Stimulated activated CD8-positive, alpha-beta memory T cell treated with anti-CD3 and anti-CD28 coated beads, Interleukin-12 subunit alpha, Interleukin-12 subunit beta, amount 100 ng/mL, for 1 hour (primary cell): ENCODE measurements at places on chromosomes 4 and X.
A peak's percentile ranks its signal among the peaks of the same experiment; 100 is the strongest.

DNA sequence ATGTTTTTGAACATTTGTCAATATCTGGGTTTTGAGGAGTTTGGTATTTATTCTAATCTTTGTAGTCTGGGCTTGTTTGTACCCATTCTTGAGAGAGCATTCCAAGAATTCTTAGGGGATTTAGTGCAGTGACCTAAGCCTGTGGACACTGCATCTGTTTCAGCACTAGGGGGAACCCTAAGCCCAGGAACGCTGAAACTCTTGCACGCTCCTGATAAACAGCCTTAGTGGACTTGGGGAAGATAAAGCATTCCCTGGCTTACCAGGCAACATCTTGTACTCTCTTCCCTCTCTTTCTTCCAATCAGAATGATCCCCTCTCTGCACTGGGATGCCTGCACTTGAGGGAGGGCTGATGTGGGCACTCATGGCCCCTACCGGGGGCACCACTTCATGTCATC lies 654.9 kb upstream of the HTR2C start:
- no peak for DNase-seq

GRCh38 chr4:7297881-7298280 lies 105.5 kb downstream of the SORCS2 start:
- DNase-seq = no peak

- no peak for DNase-seq
These were observed 11.0 kb upstream of the VSIG1 start for GRCh38 chrX:108033890-108034289.

DNA sequence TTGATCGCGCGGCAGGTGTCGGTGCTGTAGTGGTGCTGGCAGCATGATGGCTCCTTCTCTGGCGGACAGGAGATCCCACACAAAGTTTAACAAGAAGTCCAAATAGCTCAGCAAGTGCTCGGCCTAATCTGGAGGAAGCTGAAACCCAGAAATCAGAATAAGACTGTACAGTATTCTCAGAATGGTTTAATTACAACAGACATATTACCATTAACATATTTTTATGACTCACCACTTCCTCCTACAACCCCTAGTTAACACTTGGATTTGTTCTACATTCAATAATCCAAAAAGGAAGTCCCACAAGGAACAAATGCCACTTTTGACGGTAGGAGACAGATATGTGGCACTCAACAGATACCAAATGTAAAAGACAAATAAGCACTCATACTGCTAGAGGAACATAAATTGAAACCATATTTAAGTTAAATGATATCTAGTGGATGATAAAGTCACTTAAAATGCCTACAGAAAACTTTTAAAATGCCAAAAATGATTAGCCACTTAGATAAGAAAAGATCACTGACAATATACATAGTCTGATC lies 91.2 kb downstream of the HUWE1 start:
- DNase-seq = no peak

DNA sequence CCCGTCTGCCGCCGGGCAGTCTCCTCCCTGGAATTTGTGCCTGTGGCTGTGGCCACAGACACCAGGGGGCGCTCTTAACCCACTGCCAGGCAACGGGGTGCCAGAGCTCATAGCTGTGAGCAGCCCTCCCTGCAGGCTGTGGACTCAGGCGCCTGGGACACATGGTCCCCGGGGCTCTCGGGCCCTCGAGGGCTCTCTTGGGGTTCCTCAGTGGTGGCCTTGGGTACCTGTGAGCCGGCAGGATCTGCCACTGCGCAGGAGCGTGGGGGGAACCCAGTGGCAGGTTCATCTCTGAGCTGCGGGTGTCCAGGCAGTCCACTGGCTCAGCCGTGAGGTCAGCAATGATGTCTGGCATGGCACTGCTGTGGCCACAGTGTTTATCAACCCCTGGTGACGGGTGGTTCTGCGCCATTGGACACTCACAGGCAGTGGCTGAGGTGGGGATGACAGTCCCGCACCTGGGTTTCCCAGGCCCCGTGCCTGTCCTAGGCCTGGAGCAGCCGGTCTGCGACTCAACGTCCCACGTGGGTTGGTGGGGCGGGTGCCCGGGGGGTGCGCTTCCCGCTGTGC lies 37.2 kb downstream of the PCGF3 start:
- DNase-seq = peak; percentile 62

GRCh38 chr4:112318239-112319142 lies 21.3 kb downstream of the ALPK1 start:
- no peak for DNase-seq

DNA sequence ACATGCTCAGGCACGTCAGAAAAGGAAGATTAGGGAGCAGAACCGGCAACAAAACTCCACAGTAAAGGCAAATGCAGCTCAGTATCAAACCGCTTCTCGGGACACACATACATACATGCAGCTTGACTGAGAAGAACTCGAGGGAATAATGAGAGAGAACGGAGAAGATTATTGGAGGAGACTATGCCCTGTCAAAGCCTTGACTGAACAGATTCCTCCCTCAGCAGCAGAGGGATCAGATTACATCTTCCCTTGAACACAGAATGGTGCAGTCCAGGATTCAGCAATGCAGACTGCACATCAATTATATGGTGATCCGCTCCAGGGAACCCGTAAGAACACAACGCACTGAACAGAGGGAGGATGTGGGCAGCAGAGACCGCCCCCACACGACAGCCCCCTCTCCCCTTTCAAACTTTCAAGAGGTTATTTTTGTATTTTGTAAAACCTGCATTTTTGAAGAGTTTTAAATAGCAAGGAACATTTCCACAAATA lies 183.2 kb downstream of the FBXW7 start:
- no peak for DNase-seq

DNA sequence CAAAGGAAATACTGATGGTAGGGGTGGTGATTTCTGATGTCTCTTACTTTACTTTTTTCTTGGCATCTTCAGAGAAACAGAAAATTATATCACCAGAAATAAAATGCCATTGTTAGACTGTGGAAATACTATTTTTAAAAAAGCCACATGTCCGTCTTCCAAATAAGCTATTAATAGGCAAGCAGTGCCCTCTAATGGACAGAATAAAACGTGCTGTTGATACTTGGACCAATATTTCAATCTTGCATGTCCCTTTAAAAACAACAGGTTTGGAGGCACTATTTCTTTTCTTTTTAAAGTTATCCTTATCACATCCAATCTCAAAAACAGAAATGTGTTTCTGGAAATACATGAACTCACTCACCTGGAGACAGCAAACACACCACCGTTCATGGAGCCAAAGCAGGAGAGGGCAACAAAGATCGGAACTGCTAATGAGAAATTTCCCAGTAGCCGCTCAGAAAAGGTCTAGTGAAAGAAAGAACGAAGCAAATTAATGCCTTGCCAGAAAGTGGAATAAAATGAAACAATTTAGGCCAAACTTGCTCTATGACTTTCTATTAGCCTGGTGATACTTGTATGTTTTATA lies 59.2 kb downstream of the SLC7A11 start:
- DNase-seq = no peak

GRCh38 chr4:156290811-156291210 lies 337.1 kb upstream of the CTSO start:
- no peak for DNase-seq

DNA sequence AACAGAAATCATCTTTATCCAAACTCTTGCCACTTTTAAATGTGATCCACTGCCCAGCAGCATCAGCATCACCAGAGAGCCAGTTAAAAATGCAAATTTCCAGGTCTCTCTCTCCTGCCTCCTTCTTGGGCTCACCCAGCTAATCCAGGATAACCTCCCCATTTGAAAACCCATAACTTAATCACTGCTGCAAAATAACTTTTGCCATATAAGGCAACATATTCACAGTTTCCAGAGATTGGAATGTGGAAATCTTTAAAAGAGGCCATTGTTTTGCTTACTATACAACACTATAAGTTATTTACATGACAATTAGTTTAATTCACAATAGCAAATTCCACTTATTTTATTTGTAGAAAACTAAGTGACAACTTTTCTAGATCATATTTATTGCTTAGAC lies 4.8 kb upstream of the EXOSC9 start:
- DNase-seq = no peak

- DNase-seq = no peak
These were observed 57.3 kb upstream of the TCEAL2 start for GRCh38 chrX:102067966-102068723.

- no peak for DNase-seq
These were observed 69.2 kb downstream of the VCX3A start for GRCh38 chrX:6465756-6466155.

DNA sequence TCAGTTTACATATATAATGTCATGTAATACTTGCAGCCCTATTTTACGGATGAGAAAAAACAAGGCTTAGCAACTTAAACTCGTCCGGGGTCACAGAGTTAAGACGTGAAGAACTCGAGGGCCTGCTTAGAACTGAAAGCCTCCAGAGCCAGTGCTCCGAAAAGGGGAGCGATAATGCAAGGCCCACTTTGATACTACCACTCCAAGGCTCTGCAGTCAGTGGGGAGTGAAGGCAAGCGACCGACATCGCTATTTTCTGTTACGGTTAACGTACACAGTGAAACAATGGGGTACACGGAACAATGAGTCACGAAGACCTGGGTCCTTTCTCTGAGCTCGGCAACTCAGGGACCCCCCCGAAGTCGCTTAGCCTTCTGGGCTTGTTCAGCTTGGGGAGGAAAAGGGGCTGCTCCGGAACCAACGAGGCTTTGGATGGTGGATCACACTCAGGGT lies 965 bp downstream of the PPA2 start:
- DNase-seq = no peak

GRCh38 chrX:154719132-154719675 lies 31.7 kb downstream of the GAB3 start:
- no peak for DNase-seq

DNA sequence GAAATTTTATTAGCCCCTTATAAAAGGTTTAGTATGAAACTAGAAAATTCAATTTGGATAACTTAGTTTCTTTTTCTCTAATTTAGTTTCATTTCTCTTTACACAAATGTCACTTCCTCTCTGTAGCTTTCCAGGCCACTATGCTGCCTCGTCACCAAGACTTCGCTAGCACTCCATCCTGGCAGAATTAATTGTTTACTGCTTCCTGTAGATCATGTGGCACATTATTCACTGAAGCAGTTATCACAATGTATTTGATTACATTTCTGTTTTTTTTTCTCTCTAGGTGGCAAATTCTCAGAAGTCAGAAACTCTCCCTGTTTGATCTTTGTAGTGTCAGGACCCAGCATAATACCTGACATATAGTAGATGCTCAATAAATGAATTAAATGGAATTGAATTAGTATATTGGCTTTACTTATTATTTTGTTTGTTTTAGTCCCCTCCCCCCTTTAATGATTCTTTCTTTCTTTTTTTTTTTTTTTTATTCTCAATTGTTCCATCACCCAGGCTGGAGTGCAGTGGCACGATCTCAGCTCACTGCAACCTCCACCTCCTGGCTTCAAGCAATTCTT lies 9.3 kb upstream of the SAT1 start:
- no peak for DNase-seq

- DNase-seq = no peak
These were observed 299.2 kb downstream of the IDS start for GRCh38 chrX:149205937-149206336.

DNA sequence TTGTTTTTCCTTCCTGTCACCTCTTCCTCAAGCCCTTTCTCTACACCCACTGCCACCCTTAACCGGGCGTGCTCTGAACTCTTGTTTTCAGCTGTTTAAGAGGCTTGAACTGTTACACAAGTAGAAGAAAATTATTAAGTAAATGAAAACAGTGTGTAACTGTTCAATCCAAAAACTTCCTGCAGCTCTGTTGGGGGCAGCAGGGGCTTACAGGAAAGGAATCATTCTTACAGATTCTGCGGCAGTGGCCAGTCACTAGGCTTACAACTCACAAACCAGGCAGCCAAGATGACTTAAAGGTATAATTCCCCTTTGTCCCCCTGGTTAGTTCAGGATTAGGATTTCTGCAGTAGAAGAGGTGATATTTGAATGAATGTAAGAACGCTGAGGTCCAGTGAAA lies 70.2 kb upstream of the ETNPPL start:
- DNase-seq = no peak

GRCh38 chr4:47221721-47222120 lies 190.4 kb downstream of the GABRB1 start:
- DNase-seq = no peak

- no peak for DNase-seq
These were observed 175.8 kb downstream of the COMMD8 start for GRCh38 chr4:47287735-47288134.

GRCh38 chrX:139483699-139484098 lies 46.8 kb upstream of the F9 start:
- no peak for DNase-seq

- no peak for DNase-seq
These were observed 1577.5 kb upstream of the PCDH7 start for GRCh38 chr4:29142708-29143107.

DNA sequence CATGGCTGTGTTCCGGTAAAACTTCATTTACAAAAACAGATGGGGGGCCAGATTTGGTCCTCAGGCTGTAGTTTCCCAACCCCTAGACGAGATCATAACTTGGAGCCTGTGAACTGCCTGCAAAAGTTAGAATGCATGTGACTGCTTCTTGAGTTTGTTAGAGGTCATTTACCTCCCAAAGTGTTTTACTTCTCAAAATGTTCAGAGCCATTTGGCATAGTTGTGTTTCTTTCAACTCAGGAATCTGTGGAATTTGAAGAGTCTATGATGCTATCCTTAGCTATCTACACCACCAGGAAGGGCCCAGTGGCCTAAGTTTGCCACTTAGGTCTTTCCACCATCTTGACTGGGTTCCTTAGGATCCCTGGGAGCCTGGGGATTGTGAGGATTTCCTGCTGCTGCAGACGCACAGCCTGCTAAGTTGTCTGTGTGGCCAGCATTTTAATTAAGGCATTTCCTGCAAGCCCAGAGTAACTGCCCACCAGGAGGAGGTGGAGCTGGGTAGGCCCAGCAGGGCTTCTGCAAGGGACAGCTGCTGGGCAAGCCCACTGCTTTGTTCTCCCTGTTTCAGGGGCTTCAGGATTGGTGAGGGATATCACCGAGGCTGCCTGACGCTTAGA lies 53.1 kb downstream of the CCNI start:
- DNase-seq = no peak

- DNase-seq = no peak
These were observed 112.2 kb downstream of the NAA11 start for GRCh38 chr4:79213702-79214101.

DNA sequence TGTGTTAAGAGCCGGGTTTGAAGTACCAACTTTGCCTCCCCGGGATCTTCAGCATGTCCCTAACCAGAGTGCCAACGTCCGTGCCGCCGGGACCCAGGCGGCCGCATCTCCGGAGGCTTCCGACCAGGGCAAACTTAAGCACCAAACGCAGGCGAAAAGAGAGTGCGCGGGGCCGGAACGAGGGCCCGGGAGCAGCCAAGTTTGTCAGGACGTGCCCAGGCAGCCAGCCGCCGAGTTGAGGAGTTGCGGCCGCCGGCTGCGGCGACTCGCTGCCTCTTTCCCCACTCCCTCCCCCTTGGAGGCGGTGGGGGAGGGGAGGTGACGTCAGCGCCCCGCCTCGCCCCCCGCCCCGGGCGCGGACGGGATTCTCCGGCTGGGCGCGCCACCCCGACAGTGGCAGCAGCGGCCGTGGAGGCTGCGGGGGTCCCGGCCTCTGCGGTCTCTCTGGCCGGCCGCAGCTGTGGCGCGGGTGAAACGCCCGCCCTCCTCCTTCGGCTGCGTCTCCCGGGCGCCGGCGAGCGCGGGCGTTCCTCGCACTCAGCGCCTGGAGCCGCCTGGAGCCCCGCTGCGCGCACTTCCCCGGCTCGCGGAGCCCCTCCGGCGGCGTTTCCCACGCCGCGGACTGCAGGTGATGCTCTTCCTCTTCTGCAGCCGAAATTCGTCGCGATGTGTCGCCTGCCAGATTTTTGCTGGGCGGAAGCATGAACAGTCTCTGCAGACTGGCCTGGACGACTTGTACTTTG lies 2.9 kb upstream of the FAT1 start:
- DNase-seq = no peak

- DNase-seq = peak; percentile 70
These were observed at the start of gene LRBA for GRCh38 chr4:151014521-151015458. Gene LRBA (minus strand): TSS chr4:151015284. CDS start chr4:151014642, 642 bp downstream.
